ENCODE measurements at places on chromosomes 6 and 20. TPM values are rescaled to one million over a fixed set of nuclear protein-coding genes. Genes with fewer than 3 reads are reported as not detected.

ZNF334 gene
- 0.47 TPM for total RNA-seq

HLA-DOB gene
- 3.2 TPM for total RNA-seq

SMLR1 gene
- not detected for total RNA-seq

MCHR2 gene
- not detected for total RNA-seq

ANKS1A gene
- 32.4 TPM for total RNA-seq

CST4 gene
- not detected for total RNA-seq

ZBTB12 gene
- total RNA-seq: 2.6 TPM

SAMD10 gene
- 8.1 TPM for total RNA-seq

CGA gene
- total RNA-seq: 0.53 TPM

ELOVL4 gene
- 111 TPM for total RNA-seq

HLA-DOA gene
- 14.3 TPM for total RNA-seq

All from suprapubic skin (tissue), 4 donors.